ENCODE measurements at places on chromosomes 6 and 20.
A peak's percentile ranks its signal among the peaks of the same experiment; 100 is the strongest.

DNA sequence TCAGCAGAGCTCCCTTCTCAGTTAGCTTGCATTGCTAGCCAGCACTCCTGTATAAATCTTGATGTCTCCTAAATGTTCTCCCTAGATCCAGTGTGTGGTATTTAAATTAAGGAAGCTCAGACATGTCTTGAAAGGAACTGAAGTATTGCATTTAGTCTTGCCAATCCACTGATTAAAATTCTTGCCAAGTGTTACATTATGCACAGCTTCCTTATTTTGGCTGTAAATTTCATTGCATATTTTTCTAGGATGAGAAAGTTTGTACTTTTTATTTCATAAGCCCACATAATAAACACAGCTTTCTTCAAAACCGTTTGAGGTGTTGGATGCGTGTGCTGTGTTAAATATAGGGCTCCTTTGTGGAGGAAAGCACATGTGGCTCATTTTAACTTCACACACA lies 329.8 kb upstream of the FLRT3 start:
- DNase-seq = no peak

- no peak for DNase-seq
Measured at GRCh38 chr6:496649-497048, 105.1 kb downstream of the IRF4 start.

DNA sequence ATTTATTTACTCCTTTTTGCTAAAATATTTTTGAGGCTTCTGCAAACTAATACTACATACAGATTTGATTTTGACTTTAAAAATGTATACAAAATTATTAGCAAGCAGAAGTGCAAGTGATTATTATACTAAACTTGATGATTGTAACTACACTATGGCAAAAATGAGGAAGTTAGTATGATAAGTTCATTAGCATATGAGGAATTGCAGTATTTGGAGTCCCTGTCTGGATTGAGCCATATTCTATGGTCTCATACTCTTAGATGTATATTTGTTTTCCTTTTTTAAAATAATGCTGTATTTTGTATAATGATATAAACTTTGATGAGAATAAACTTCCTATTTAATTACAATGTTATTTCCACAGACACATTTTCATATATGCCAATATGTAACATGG lies 13.9 kb downstream of the CRISP3 start:
- DNase-seq = no peak

DNA sequence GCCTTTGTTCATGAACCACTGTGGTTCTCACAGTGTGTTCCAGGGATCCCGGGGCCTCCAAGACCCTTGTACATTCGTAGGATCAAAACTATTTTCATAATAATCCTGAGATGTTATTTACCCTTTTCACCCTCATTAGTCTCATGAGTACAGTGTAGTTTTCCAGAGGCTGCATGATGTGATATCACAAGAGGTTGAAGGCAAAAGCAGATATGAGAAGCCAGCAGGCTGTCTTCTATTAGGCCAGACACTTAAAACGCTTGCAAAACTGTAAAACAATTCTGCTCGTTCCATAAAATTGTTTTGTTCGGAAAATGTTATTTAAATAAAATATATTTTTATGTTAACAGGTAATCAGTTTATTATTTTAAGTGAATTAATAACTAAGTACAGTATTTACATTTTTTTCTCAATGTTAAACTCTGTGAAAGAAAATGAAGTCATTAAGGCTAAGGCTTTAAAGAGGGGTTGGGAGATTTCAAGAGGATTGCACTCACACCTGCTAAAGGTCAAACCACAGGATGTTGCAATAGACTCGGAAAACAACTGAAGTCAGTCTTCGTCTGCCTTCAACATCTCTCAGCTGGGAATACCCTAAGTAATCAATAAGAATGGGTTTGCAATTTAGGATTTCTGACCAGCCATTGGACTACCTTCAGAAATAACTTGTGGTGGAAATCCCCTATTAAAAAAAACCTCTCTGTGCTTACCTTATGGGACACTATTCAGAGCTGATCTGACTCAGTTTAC lies 474.2 kb downstream of the KIF16B start:
- DNase-seq = no peak

GRCh38 chr6:141437685-141438084 lies 695.0 kb upstream of the GJE1 start:
- DNase-seq = no peak

GRCh38 chr6:161444464-161444863 lies 170.6 kb upstream of the AGPAT4 start:
- DNase-seq = peak; percentile 73

DNA sequence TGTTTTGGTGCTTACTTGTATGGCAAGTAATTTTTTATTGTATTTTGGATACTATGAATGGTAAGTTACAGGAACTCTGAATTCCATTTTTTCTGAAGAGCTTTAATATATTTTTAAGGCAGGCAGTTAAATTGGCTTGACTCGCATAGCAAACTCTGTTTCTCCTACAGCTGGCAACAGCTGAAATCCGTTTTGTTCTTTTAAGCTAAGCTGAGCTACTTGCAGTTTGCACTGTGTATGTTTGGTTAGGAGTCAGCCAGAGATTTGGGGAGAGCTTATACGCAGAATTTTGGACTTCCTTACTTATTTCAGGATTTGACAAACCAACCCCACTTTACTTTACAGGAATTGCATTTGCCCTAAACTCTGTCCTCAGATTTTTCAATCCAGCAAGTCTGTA lies 179.1 kb downstream of the COL19A1 start:
- DNase-seq = no peak

DNA sequence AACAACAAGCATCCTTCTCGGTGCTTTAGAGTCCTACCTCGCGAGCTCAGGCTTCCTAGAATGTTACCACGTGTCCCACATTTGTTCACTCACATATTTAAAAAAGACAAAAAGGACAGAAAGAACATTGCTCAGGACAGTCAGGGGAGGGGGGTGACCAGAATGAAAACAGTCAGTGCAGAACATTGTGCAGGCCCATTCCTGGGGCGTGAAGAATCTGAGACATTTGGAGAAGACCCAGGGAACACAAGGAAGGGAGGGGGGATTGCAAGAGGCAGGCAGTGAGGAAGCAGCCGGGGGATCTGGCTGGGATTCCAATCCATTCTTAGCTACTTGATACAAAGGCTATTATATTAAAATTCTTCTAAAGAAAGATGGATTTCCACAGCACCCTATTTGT lies 270.4 kb upstream of the CITED2 start:
- DNase-seq = no peak

GRCh38 chr6:10398446-10399218 lies 16.2 kb downstream of the TFAP2A start:
- peak; percentile 40 for DNase-seq

- DNase-seq = no peak
Measured at GRCh38 chr6:138572885-138573284, 73.6 kb upstream of the NHSL1 start.

DNA sequence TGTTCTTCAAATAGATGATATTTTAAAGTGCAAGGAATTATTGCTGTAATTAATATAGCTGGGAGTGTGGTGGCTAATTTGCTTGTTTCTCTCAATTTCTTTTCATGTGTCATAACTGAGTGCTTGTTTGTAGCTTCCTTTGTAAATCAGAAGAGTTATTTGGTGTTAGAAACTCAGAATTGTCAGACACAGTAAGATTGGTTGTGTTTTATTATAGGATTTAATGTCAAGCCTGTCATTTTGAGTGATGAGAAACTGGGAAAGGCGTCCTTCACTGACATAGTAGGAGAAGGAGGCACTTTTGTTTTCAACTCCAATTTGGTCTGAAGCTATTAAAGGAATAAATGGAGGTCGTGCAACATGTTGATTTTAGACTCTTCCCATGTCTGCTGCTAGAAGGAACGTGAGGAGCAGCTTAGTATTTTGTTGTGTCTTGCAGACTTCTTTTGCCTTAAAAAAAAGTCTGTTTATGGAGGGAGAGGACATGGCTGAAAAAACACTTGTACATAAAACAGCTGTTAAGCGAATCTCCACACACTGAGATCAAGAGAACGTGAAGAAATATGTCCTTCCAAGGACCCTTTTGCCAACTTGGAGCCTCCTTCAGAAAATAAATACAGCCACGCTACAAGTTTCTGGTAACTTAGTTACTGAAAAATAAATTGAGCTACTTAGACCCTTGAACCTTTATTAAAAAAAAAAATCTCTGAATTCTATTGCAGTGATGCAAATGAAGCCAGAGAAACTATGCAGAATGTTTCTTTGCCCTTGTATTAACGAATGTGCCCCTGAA lies 59.5 kb downstream of the BMP6 start:
- no peak for DNase-seq

DNA sequence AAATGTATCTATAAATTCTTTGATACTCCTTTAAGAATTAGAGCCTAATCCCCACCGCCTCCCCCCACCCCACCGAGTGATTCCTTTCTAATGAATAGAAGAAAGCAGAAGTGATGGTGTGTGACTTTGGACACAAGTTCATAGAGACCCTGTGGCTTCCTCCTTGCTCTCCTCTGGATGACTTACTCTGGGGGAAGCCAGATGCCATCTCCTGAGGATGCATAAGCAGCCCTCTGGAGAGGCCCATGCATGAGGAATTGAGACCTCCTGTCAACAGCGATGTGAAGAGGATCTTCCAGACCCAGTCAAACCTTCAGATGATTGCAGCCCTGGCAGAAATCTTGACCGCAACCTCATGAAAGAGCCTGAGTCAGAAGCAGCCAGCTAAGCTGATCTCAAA lies 21.1 kb downstream of the AHCY start:
- DNase-seq = no peak

DNA sequence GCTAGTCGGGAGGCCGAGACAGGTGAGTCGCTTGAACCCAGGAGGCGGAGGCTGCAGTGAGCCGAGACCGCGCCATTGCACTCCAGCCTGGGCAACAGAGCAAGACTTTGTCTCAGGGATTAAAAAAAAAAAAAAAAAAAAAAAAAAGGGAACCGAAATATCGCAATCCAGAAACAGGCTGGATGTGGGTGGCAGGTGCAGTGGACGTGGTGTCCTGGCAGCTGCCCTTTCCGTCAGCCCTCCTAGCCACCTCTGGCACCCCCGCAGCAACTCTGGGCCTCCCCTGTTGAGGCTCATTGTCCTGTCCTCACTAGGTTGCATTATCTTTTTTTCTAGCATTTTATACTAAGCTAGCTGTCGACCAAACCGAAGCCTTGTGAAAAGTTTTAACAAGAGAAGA lies 113.5 kb downstream of the DTNBP1 start:
- DNase-seq = no peak

DNA sequence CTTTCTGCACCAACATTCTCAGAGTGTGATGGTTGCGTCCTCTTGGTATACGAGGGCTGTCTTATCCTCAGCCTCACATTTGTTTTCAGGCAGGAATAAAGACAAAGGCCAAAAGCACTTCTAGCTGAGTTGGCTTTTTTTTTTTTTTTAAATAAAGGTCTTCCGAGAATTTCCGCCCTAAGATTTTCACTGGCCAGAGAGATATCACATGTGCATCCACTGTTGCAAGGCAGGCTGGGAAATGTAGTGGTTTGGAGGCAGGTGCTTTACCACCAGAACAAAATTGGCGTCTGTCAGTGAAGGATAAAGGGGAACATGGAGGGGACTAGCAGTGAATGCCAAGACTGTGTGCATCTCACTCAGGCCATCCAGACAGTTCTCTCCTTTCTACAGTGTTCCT lies 334.9 kb upstream of the SOX4 start:
- DNase-seq = no peak

- DNase-seq = no peak
Measured at GRCh38 chr6:15491986-15492269, 170.9 kb downstream of the DTNBP1 start.

- no peak for DNase-seq
Measured at GRCh38 chr6:154857529-154857928, 124.3 kb downstream of the SCAF8 start.

DNA sequence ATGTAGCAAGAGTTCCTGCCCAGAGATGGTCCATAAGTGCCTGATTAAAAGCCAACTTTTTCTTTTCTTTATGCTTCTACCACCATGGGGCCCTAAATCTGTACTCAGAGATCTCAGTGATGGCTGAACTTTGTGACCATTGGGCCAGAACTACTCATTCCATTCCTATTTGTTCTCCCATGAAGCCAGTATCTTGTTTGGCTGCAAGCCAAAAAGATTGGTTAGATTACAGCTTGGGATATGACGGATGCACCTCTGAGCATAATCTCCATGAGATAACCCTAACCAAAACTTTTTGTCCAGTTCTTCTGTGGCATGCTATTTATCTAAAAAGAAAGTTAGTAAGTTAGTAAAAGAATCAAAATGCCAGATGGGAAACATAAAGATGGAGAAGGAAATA lies 72.2 kb downstream of the PLCB4 start:
- DNase-seq = no peak

DNA sequence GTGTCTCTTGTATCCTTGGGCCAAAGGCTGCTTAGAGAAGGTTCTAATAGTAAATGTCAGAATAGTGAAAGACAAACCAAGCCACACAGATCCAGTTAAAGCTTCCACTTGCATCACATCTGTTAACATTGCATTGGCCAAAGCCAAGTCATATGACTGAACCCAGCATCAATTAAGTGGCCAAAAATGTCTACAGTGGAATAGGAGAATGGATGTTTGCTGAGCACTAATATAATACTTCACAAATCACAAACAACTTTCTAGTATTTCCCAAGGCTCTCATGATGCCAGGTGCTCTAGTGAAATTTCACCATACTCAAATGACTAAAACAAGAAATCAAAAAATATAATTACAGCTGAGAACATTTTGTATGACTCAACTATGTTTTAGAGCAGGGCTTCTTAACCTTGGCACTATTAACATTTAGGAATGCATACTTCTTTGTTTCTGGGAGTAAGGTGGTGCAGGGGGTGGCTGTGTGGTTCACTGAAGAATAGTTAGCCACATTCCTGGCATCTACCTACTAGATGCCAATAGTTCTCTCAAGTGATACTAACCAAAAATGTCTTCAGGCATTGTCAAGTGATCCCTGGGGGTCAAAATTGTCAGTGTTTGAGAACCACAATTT lies 148.0 kb upstream of the SPTLC3 start:
- DNase-seq = no peak

GRCh38 chr6:167020206-167020605 lies 21.0 kb downstream of the CEP43 start:
- DNase-seq = no peak

DNA sequence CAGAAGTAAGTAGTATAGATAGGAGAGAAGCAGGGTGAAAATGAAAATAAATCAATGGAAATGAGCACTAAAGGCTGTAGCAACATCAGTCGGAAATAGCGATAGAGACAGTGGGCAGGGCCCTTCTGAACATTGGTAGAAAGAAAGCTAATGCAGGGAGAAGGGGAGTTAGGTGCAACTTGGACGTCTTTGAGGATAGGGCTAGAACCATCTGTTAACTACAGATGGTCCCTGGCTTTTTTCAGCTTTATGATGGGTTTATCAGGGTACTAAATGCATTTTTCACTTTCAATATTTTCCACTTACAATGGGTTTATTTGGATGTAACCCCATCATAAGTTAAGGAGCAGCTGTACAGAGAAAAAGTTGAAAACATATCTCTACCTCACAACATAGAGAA lies 72.8 kb upstream of the CNR1 start:
- no peak for DNase-seq

GRCh38 chr20:41177636-41178035 lies 40.3 kb downstream of the PLCG1 start:
- DNase-seq = no peak

- DNase-seq = no peak
Measured at GRCh38 chr20:18742841-18743240, 70.7 kb upstream of the SCP2D1 start.

Measured in NCI-H526 treated with DMSO at 0.1 percent for 48 hours (cell line).